Activated CD8-positive, alpha-beta memory T cell treated with anti-CD3 and anti-CD28 coated beads for 1 hour (primary cell): ENCODE measurements at places on chromosomes 2 and 18.

DNA sequence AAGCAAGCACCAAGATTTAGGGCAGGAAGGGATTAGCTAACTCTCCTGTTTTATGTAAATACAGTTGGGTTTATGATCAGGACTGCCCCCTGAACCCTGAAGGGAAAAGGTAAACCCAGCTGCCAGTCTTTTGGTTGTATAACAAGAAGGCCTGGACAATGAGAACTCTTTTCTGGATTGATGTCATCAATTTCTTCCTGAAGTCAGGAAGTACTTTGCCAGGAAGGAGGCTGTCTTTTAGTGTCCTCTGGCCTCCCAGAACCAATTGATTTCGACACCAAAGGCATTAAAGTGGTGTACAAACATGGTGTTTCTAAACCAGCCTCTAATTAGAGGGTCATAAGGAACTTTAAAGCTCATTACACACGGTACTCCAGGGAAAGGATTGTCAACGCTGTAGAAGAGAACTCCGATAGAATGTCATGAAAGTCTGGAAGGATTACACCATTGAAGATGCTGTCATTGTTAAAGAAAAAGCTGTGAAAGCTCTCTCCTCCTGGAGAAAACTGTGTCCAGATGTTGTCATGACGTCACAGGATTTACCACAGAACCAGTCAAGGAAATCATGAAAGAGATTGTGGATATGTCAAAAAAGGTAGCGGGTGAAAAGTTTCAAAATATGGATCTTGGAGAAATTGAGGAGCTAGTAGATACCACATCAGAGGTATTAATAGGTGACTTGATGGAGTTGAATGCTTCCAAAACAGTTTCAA lies 78.8 kb downstream of the ANKRD12 start:
- no peak for DNase-seq

DNA sequence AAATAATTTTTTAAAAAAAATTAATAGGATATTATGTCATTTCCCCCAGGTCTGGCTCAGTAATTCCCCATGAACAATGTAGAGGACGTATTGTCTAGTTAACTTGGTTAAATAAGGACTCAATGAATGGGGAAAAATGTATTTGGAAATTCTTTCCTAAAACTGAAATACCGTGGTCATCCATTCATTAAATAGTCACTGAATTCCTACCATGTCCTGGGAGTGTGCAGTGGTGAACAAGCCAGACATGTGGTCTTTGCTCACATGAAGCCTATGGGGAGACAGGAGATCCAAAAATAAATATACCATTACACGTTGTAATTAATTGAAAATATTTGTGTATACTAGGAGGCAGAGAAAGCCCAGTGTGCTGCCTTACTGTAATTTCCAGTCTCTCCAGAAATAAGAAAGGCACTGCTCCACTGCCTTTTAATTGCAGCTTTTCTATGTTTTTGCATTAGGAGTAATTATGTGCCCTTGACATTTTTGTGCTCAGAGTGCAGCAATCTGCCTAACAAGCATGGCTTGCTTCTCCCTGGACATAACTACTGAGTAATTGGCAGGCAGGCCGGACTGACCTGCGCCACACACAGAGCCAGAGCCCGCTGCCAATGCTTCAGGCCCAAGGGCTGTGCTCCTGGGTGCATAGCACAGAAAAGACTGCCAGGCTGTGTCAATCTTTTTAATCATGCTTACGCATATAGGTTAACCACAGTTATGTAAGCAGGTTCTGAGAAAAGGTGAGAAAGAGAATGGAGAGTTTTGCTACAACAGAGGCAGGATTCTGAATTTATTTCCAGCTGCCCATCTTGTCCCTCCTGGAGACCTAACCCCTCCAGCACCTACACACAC lies 22.2 kb upstream of the TTC39C start:
- no peak for DNase-seq

DNA sequence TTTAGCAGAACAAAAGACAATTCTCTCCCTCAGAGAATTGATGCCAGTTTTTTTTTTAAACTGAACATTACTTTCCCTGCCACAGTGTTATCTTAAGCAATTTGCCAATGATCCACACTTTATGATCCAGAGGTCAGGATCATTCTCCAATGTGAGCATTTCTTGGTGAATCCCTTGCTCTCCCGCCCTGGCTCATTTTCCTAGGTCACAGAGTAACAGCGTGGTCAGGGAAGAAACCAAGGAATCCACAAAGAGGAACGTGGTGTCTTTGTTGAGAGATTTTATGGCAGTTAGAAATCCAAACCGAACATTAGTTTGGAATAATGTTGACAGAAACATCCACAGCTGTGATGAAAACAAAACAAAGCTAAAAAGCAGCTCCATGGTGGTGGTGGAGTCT lies 250.3 kb downstream of the TTC32 start:
- DNase-seq, result no peak

DNA sequence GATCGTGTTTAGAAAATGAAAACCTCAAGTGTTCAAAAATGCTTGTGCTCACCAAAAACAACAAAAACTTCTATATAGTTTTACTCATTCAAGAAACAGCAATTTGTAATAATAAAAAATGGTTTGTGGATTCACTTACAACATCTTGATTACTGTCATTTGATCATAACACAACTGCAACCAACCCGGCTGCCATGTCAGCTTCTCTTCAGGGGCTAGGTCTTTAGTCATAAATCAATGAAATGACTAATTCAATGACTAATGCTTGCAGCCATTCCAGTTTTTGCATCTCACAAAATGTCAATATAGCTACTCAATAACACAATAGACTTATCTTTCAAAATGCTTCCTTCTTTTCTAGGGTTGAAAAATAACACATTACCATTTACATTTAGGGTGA lies 128.0 kb downstream of the OLA1 start:
- no peak for DNase-seq

DNA sequence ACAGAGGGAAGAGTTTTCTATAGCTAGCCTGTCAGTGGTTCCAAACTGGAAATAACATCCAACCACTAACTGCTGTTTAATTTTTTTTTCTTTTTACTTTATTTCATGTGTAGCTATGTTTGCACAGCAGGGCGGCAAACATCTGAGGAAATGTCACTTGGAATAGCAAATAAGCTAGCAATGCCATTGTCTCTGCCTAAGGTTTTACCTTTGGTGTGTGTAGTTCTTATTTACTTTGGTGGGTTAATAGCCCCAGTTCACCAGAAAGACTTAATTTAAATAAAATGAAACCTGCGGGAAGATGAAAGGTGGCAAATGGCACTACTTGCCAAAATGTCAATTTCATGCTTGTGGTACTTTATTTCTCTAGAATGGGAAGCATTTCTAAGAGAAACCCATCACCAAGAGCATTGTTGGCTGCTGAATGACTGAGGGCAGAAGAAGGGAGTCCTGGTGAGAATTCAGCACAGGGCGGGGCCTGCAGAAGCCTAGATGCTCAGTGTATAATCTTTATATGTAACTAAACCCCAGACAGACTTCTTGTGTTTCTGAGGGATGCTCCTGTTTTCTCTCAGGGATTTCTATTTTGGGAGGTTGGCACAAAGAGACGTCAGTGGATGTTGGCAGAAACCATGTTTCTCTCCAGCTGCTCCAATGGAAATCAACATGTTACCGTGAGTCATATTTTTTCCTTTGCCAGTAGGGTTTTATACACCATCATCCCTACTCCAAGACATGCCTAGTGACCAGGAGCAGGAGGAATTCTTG lies 300.4 kb upstream of the NT5C1B start:
- DNase-seq, result no peak

- no peak for DNase-seq
These were observed 79.0 kb downstream of the ACVR2A start for GRCh38 chr2:147923846-147924245.

DNA sequence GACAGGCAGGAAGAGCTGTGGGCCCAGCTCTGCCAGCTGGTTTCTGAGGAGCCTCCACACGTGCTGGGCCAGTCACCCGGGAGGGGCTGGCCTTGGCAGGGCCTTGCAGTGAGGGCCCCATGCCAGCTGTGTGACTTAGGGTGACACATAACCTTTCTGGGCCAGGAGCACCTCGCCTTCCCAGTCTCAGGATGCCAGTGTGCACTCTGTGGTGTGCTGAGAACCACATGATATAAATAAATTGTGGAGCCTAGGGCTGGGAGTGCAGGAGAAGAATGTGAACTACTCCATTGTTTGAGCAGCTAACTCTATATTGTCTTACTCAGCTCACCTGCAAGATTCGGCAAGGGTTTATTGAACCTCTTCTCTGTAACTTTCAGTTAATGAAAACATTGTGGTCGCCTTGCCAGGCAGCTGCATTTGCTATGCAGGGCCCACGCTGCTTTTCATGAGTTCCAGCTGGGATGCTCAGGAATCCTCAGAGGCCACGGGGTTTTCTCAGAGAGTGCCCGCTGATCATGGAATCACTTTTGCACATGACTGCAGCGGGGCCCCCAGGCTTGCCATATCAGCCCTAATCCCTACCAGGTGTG lies 222.3 kb downstream of the SH3RF3 start:
- DNase-seq, result no peak

GRCh38 chr2:68127358-68128242 lies 30.1 kb upstream of the PNO1 start:
- no peak for DNase-seq

GRCh38 chr2:60413814-60414168 lies 139.7 kb downstream of the BCL11A start:
- no peak for DNase-seq

DNA sequence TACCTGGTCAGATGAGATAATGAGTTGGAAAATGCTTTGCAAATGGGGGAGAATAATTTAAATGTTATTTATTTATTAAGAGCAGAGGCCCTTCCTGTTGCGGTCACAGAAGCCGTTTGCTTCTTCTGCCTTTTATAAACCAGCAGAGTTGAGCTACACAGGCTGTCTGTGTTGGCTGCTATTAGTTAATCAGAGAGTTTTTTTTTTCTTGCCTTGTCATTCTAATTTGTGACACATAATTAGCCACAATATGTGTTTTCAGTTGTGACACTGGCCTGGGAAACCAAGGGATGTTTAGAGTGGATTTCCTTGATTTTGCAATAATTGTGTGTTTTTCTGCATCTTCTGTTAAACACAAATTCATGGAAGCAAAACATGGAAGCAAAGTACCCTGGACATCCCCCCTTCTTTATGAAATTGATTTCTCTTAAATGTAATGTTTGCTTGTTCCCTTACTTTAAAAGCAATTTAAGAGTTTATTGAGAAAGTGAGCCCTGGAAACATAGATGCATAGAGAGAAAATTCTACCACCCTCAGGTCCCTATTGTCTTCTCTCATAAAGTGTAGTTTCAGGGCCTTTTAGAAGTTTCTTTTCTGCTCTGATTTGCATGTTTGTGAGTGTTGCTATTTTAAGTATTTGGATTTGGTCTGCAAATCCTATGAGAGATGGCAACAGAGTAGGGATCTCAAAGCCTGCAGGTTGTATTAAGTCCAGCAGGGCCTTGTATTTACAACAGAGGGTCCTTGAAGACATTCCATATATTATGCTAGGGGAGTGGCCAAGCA lies 22.8 kb upstream of the IL37 start:
- DNase-seq, result no peak

DNA sequence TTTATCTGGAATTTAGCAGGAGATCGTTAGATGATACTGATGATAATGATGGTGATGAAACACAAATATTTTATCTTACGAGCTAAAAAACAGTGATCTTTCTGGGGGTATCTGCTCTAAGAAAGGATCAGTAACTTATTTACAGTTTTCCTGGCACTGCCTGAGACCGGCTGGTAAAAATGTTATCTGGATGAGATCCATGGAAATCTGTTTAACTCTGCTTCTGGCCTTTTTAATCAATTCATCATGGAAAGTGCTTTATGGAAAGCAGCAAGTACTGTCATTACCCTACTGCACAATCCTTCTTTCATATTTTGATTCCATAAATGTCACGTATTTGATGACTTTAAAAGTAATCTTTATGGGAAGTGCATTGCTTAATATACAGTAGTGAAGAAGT lies 612.7 kb upstream of the GCFC2 start:
- no peak for DNase-seq

- no peak for DNase-seq
These were observed 452.4 kb upstream of the CDH7 start for GRCh38 chr18:65298422-65298821.

- no peak for DNase-seq
These were observed 131.5 kb downstream of the SOCS6 start for GRCh38 chr18:70420146-70420898.

- no peak for DNase-seq
These were observed 417.4 kb downstream of the TNS1 start for GRCh38 chr2:217585362-217585761.

DNA sequence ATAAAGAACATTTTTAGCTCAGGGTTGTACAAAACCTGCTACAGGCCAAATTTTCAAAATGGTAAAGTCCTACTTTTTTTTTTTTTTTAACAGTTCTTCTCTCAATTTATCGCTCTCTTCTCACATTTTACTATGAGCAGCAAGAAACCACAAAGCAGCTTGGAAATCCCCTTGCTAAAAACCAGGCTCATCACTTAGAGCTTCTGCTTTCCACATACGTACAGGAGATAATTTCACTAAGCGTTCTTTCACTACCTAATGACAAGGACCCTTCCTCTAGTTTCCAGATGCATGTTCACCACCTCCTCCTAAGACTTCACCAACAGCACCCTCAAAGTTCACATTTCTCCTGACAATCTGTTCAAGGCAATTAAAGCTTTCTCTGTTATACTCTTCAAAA lies 294.9 kb upstream of the CYRIA start:
- DNase-seq, result no peak

- no peak for DNase-seq
These were observed 18.8 kb upstream of the RHOB start for GRCh38 chr2:20427931-20428526.

DNA sequence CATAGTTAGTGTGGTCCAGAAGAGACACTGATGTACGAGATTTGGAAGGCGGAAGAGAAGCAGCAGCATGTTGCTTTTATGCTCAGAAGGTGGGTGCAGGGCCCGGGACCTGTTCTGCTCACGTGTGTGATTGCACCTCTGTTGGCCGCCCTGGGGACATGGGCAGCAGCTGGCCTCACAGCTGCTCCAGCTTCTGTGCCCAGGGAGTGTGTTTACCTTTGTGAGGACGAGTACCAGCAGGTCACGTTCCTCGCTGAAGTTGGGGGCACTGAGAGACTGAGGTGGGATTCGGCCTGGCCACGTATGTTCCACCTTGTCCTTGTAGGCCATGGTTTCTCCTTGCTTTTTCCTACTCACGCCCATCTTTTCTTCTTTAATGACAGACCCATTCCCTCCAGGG lies 86.3 kb downstream of the PMAIP1 start:
- no peak for DNase-seq
